ENCODE measurements at places on chromosomes 7 and 10.

DNA sequence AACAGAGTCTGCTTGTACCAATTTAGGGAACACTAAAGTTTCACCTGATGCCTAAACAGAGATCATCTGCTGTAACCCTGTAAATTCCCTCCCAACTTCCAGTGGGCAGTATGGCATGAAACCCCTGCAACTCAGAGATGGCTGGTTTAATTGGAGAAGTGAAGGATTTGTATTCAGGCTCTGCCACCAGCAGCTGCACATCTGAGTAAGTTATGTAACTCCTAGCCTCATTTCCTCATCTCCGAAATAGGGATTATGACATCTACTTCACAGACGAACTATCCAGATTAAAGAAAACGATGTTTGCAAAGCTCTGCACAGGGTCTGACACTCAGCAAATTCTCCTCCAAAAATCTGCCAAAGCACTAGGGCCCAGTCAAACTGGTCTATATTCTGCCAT is 493.0 kb downstream of the KCNMA1 start:
- ATAC-seq, result no peak

- no peak for ATAC-seq
Measured at GRCh38 chr7:117096330-117096729, 143.0 kb downstream of the ST7 start.

DNA sequence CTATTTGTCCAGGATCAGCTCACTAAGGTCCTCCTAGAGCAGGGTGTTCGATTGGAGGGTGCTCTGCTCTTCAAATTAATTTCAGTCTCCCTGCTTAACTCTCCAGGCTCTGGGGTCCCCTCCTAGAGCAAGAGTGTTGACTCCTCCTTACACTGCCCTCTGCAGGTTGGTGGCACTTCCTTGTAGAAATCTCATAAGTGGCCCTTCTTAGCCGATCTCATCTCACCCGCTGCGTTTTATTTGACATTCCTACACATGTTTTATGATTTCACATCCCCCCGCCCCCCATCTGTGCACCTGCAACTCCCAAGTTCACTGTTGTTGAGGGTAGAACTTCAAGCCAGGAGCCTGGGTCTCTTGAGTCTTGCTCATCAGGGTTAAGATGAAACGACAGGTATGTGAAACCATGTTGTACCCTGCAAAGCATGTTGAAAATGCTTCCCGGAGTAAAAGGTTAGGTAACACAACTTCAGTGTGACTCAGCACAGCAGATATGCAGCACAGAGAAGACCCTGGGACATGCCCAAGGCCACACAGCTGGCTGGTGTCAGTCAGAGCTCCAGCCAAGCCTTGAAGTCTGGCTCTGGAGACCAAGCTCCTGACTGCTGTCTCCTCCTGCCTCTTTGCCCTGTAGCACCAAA is 171.2 kb downstream of the PRKAG2 start:
- no peak for ATAC-seq

- ATAC-seq, result no peak
Measured at GRCh38 chr7:135716677-135717238, 11.2 kb downstream of the SLC13A4 start.

DNA sequence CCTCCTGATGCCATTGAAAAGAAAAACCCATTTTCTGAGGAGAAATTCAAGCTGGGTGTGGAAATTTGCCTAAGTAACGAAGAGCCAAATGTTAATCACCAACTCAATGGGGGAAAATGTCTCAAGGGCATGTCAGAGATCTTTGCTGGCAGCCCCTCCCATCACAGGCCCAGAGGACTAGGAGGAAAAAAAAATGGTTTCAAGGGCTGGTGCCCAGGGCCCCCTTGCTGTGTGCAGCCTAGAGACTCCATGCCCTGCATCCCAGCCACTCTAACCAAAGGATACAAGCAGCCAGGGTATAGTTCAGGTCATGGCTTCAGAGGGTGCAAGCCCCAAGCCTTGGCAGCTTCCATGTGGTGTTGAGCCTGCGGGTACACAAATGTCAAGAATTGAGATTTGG is 106.3 kb downstream of the ALOX5 start:
- ATAC-seq, result no peak

- no peak for ATAC-seq
Measured at GRCh38 chr10:11407939-11408338, 203.5 kb downstream of the USP6NL start.

DNA sequence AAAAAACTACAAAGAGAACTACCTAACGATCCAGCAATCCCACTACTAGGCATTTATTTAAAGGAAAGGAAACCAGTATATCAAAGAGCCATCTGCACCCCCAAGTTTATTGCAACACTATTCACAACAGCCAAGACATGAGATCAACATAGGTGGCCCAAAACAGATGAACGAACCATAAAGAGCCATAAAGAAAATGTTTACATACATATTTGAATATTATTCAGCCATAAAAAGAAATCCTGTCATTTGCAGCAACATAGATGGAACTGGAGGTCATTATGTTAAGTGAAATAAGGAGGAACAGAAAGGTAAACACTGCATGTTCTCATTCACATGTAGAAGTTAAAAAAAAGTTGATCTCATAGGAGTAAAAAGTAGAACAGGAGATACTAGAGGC is 15.6 kb upstream of the SLC26A3 start:
- ATAC-seq, result no peak
